Esophagus mucosa (tissue), 1 donor: ENCODE measurements at places on chromosomes 4 and X.

DNA sequence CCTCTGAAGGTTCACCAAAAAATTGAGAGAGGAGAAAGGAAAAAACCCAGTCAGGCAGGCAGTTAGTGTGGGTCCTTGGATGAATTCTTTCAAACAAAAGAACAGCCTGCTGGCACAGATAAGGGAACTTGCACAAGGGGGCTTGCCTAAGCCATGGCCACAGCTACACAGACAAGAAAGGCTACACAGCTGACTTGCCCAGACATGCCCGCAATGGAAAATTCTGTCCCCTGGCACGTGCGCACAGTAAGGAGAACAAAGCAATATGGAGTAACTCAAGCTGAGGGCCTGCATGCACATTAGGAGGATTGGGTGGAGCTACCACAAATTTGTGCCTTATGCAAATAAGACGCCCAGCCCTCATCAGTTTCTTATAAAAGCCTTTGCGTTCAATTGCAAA is 512.5 kb upstream of the HTR2C start:
- ATAC-seq: no peak

GRCh38 chr4:1600811-1601532 is 83.1 kb downstream of the FAM53A start:
- ATAC-seq: no peak

DNA sequence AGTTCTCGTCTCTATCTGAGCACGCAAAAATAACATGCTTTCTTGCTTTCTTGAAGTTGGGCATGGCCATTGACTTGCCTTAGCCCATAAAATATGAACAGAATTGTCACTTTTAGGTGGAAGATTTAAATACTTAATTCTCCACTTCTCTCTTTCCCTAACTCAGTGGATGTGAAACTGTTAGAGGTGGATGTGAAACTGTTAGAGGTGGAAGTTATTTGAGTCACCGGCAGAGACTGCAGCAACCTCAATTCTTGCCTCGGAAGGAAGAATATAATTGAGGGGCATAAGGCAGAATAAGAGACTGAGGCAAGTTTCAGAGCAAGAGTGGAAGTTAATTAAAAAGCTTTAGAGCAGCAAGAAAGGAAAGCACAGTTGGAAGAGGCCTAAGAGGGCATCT is 2.8 kb upstream of the PARM1 start:
- ATAC-seq: no peak

DNA sequence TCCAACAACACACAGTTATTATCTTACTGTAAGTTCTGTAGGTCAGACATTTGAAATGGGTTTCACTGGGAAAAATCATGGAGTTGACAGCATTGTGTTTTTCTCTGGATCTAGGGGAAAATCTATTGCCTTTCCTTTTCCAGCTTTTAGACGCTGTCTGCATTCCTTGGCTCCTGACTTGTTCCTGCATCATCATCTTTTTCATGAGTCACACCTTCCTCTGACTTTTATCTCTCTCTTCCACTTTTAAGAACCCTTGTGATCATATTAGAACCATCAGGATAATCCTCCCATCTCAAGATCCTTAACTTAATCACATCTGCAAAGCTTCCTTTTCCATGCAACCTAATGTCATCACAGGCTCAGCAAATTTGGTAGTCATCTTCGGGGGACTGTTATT is 1454.8 kb downstream of the RPA4 start:
- ATAC-seq: no peak

GRCh38 chr4:119615068-119615719 is 13.4 kb downstream of the PDE5A start:
- ATAC-seq: no peak

DNA sequence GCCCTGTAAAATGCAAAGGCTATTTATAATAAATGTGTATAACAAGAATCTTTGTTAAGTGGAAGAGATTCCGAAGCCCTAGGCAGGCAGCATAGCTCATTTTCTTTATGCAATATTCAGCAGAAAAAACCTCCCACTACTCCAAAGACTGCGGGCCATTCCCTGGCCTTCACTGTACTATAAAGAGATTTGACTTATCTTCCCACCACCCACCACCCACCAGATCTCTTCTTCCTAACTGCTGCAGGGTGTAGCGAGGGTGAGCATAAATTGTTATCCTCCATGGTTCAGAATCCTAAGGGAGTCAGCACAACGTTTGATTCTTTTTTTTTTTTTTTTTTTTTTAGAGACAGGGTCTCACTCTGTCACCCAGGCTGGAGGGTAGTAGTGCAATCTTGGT is 114.8 kb downstream of the NSUN7 start:
- ATAC-seq: no peak

GRCh38 chrX:1045680-1046314 is 166.7 kb downstream of the CRLF2 start:
- ATAC-seq: no peak

GRCh38 chr4:44704673-44705072 is 21.7 kb downstream of the GNPDA2 start:
- ATAC-seq: no peak

DNA sequence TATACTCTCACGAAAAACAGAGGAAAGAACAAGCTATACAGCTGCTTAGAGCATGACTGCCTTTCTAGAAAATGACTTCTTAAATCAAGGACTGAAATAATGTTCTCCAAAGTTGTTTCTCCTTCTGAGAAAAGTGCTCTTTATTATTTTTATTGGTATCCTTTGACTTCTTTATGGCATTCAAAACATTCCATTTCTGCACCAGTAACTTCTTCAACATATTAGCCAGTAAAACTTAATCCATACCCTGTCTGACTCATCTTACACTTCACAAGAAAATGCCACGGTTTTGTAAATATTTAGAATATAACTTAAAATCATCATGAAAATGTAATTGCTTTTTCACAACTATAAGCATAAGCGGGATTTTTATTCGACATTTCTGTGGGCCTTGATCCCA is 180.4 kb downstream of the NR3C2 start:
- ATAC-seq: no peak

DNA sequence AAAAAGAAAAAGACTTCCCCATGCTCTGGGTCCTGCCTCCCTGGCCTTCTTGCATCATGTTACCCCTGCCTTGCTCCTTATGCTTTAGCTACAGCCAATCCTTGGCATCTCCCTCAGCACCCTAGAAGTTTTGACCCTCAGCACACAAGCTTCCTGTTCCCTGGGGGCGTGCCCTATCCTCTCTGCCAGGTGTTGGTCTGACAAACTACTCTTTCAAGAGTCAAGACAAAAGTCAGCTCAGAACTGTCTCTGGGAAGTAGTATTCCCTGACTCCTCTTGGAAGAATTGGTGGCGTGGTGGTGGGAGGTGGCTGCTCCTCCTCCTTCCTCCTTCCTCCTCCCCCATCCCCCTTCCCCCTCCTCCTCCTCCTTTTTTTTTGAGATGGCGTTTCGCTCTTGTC is 41.0 kb downstream of the PRPS1 start:
- no peak for ATAC-seq

DNA sequence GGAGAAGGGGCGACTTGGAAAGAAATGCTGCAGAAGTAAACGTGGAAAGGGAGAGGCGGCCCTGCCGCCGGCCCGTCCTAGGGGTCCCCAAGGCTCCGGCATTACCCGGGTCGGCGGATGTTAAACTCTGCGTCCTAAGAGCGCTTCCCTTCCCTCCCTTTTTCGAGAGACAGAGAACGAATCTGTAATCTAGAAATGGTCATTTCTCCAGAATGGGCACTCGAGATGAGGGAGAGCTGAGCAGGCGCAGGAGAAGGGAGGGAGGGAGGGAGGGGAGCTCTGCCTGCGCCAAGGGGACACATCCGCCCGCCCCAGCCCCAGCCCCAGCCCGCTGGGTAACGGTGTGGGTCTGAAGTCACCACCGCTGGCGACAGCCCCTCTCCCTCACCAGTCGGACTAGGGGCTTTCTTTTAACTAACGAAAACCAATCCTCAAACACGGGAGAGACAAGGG is 1.7 kb downstream of the HCFC1 start:
- ATAC-seq: no peak

- no peak for ATAC-seq
These were observed 76.3 kb downstream of the ATP10D start for GRCh38 chr4:47561331-47561730.

DNA sequence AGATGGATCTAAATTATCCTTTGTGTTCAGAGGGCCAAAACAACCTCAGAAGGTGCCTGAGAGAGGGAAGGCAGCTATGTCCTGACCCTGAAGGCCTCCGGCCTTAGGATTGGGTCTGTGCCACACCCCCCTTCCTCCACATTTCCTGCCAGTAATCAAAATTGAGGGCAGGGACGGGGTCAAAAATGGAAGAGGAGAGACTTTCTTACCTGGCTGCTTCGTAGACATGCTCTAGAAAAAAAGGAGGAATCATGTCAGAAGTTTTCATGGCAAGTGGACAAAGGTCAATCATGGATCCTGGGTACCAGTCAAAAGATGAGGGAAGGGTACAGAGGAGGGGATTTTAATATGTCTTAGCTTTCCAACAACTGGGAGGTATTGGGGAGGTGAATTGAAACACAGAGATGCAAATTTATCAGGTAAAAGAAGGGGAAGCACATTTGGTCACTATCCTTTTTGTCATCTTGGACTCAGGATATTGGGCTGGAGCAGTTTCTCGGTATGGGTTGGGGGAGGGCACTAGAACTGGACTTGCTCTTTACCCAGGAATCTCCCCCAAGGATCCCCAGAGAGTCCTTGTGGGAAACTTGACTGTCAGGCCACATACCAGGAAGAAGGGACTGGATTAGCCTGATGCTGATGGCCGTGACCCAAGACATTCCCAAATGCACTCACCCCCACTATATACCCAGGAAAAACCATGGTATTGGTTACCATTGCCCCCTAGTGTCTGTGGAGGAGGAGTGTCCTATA is 17.1 kb downstream of the VSIG4 start:
- ATAC-seq: no peak

DNA sequence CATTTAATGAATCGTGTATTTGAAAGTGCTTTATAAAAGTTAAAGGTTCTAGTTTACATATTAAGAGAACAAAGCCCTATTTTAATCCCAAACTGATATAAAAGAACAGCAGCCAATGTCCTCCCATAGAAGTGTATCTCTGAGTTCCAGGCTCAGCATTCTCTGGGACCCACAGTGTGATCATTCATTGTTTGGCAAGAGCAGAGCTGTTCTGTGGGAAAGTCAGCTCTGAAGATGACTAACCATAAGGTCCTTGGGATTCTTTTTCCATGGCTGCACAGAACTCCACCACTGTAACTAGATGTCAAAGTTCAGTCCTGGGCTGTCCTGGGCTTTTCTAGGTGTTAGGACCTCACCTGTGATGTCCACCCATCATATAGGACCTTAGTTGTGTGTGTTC is 157.0 kb upstream of the TLL1 start:
- no peak for ATAC-seq

GRCh38 chr4:142703694-142704309 is 142.3 kb downstream of the INPP4B start:
- no peak for ATAC-seq

- peak; percentile 36 for ATAC-seq
These were observed 9.1 kb downstream of the LONRF3 start for GRCh38 chrX:118983513-118983912.

DNA sequence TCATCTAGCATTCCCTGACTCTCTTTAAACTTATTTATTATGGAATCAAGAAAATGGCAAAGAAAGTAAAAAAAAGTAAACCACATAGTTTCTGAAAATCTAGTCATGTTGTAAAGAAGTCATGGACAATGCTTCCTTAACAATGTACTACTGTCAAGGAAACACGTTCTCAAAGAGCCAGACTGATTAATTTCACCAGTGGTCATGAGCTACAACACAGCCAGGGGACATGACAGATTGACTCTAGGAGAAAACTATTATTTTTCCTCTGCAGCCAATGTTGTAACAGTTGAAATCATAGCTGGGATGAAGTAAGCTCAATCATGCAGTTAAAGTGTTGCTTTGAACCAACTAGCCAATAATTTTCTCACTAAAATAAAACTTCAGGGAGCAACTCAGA is 109.2 kb downstream of the MAPK10 start:
- ATAC-seq: no peak

DNA sequence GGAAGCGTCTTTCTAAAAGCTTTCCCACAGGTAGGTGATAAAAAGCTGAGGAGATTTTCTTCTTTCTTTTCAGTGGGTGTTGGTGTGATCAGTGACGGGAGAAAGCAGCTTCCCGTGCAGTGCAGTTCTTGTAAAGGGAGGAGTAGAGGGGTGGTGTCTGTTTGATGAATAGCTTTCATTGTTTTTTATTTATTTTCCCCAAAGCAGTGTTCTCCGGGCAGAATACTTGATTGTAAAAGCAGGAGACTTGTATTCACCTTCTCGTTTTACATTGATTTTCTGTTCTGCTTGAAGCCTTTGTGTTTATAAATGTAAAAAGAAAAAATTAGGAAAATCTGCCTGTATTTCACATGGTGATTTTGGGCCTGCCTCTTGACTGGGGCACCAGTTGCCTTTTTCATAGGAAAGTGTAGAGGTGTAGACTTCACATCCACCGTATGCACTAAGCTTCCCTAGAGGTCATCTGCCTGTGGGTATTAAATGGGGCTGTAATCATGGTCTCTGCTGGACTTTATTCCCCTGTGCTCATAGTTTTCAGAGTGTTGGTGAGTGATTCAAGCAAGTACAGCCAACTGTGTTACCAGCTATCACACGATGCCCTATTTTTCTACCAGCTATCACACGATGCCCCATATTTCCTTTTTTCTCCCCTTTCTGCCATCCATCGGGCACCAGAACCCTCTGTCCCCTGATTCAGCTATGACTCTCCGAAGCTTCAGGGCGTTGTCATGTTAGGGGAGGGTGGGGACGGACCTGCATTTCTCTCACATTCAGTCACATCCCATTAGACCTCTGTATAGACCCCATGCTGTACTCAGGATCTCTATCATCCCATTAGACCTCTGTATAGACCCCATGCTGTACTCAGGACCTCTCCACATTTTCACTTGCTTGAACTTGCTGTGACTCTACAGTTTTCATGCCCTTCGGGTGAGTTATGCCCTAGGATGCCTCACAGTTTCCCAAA is 526.5 kb downstream of the TRIML1 start:
- no peak for ATAC-seq

- ATAC-seq: no peak
These were observed 12.2 kb downstream of the RGS12 start for GRCh38 chr4:3304831-3305609.

DNA sequence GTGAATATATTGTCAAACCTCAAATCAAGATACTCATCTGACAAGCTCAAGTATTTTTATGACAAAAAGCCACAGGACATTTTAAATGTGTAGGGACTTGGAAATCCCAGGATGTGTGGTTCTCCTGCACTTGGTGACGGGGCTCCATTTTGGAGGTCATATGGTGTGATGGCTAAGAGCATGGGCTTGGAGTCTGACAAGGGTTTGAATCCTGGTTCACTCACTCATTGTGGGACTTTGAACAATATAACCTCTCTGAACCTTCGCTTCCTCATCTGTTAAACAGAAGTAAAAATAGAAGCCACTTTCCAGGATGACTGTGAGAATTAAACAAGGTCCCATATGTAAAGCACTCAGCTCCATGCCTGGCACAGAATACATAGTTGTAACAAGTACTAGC is 99.6 kb downstream of the SMIM20 start:
- no peak for ATAC-seq

- ATAC-seq: no peak
These were observed 9.9 kb downstream of the FGG start for GRCh38 chr4:154602404-154603020.

DNA sequence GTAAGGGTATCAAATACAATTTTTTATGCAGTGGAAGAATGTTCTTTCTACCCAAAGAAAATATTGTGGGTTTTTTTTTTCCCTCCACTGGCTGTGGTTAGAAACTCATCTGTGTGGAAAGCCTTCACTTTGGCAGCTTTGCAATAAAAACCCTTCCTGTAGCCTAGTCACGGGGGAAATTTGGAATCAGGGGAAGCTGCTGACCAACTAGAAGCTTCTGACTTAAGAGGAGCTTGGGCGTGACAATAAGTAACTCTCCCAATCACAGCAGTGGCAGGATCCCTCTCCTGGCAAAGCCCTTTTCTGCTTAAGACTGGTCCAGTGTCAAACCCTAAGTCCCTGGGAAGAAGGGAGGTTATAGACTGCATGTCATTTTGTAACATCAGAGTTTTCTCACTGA is 87.9 kb downstream of the LRRC66 start:
- ATAC-seq: no peak
